ENCODE measurements at places on chromosomes 16 and 17.

DNA sequence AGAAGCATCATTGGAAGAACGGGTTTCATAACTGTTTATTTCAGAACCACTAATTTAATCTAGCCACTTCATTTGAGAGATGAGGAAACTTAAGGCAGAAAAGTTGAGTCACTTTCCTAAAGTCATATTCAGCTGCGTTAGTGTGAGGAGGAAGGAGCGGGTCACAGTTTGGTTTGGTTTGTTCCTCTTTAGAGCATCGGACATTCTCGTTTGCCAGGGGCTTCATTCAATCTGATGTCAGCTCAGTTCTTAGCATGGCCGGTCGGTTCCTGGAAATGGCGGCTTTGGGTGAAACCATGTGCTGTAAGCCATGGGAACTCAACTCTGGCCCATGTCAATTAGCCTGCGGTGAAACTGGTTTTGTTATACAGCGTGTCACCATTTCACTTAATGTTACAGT is 186.5 kb downstream of the LGALS9B start:
- no peak for DNase-seq

- DNase-seq, result no peak
These were observed 14.3 kb downstream of the SNX29 start for GRCh38 chr16:11990702-11991390.

GRCh38 chr16:48612611-48613010 is 2.6 kb upstream of the N4BP1 start:
- DNase-seq, result no peak

DNA sequence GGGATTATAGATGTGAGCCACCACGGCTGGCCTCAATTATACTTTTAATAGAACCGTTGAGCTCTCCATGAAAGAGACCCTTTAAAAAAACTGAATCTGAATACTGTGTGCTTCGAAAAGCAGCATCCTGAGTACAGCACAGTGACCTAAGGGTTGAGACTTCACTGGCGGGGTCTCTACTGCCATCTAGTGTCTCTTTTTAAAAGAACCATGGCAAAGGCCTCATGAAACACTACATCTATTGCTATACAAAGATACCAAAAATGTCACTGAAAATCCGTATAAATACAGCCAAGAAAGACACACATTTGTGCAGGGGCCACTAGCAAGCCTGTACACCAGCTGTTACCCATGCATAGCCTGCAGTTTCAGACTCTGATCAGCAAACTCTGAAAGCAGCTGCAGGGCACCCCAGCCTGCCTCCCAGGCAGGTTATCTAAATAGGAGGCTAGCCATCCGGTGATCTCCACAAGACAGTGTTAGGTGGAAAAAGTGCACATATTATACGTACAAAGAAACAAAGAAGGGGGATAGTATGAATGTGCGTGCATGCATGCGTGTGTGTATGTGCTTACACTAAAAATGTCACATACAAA is 35.3 kb downstream of the NPLOC4 start:
- peak; percentile 76 for DNase-seq

DNA sequence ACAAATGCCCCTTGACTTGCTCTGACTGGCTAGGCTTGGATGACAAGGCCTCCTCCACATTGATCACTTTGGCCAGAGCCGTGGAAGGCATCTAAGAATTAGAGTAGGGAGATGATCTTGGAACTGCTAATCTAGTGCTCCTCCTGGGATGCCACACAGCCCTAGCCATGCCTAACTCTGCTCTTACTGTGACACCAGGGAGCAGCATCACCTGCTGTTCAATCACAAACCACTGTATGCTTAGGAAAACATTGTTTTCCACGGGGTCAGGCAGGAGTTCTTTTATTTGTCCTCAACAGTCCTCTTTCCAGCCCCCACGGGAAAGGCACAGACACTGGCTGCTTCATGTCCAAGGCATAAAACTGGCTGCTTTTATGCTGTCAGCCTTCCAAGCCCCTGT is 46.3 kb downstream of the C16orf78 start:
- DNase-seq, result no peak
